ENCODE measurements at places on chromosomes 5 and 9.

DNA sequence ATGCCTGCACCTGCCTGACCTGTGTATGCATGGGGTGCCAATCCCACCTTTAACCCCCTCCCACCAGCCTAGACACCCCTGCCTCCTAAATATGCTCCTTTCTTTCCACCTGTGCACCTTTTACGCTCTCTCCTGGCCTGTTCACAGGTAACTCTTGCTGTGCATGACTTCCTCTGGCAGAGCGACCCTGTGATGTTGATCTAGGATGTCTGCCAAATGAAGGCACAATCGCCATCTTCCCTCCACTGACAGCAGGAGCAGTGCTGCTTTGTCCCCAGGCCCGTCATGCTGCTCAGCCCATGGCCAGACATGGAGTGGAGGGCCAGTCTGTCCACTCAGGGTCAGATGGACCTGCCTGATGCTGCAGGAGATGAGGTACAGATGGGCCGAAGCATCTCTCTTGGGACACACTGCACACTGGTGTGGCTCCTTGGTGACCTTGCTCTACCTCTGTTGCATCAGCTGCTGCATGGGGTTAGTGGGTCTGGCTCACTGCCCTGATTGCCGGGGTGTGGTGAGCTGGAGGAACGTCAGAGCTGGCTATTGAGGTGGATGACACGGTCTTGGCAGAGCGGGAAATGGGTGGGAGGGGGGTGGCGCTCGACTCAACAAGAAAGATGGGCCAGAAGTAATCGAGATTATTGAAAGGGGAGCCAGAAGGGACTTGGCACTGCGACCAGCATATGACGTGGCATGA, 101.7 kb upstream of the PITX1 start:
- H3K27ac ChIP-seq, result no peak overlapping the region
- no peak for ATAC-seq
- peaks cover 16% of the 10 kb centered on the region for H3K27me3 ChIP-seq
- H3K4me1 ChIP-seq, result peaks cover 3% of the 10 kb centered on the region
- H3K36me3 ChIP-seq, result no peaks in the 10 kb centered on the region

DNA sequence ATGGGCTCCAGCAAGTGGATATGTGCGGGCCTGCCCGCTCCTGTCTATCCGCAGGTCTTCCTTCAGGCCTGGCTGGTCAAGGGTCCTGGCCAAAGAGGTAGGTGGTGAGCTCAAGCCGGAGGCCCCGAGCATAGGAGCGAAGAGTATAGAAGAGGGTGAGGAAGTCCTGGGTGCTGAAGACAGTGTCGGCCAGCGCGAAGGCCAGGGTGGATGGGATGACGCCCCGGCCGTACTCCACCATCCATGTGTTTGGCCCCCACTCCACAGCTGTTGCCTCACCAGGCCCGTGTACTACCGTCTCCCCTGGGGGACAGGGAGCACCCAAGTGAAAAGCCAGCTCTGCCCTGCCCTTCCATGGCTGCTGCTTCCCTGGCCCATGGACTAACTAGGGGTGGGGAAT, 2.0 kb downstream of the SIGMAR1 start:
- H3K4me1 ChIP-seq, result peaks cover 19% of the 10 kb centered on the region
- H3K27me3 ChIP-seq, result peaks cover 2% of the 10 kb centered on the region
- H3K4me3 ChIP-seq, result peak overlapping the region; percentile 92
- no peak overlapping the region for H3K27ac ChIP-seq
- no peak for ATAC-seq

- H3K27ac ChIP-seq, result no peak overlapping the region
- ATAC-seq, result no peak
- H3K36me3 ChIP-seq, result no peaks in the 10 kb centered on the region
- H3K4me3 ChIP-seq, result no peak overlapping the region
These were observed 298.4 kb upstream of the IRX4 start for GRCh38 chr5:2181149-2181548.

DNA sequence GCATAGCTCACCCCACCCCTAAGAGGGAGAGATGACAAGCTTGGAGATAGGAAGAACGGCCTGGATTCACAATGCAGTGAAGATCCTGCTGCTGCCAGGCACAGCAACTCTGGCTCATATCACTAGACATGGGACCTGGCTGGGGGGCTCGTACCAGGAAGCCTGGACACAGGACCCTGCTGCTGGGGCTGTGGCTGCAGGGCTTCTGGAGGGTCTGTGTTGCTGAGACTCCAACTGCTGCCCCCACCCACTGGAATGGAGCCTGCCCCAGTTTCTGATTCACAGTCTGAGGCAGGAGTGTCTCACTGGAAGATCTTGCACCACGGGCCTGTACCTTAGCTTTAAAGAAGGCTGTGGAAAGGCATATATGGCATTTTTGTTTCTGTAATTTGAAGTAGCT, 31.0 kb upstream of the GLRX start:
- no peak for ATAC-seq
- no peaks in the 10 kb centered on the region for H3K36me3 ChIP-seq
- peaks cover 6% of the 10 kb centered on the region for H3K4me1 ChIP-seq
- no peaks in the 10 kb centered on the region for H3K27me3 ChIP-seq
- H3K27ac ChIP-seq, result no peak overlapping the region
- H3K4me3 ChIP-seq, result no peak overlapping the region

GRCh38 chr5:135503871-135504270, 31.9 kb downstream of the NEUROG1 start:
- H3K27ac ChIP-seq, result no peak overlapping the region
- no peak for ATAC-seq
- H3K36me3 ChIP-seq, result no peaks in the 10 kb centered on the region
- no peak overlapping the region for H3K4me3 ChIP-seq
- H3K4me1 ChIP-seq, result no peaks in the 10 kb centered on the region
- H3K27me3 ChIP-seq, result peaks cover 43% of the 10 kb centered on the region

GRCh38 chr9:84669288-84670137, at the start of gene NTRK2:
Gene NTRK2 (plus strand): TSS chr9:84669729. CDS start chr9:84670749, 1,020 bp downstream.
- ATAC-seq, result peak; percentile 50
- H3K27me3 ChIP-seq, result peaks cover 57% of the 10 kb centered on the region
- H3K4me3 ChIP-seq, result peak within 1 kb of the TSS; percentile 75
- H3K27ac ChIP-seq, result peak within 1 kb of the TSS; percentile 32
- H3K4me1 ChIP-seq, result no peaks in the 10 kb centered on the region

DNA sequence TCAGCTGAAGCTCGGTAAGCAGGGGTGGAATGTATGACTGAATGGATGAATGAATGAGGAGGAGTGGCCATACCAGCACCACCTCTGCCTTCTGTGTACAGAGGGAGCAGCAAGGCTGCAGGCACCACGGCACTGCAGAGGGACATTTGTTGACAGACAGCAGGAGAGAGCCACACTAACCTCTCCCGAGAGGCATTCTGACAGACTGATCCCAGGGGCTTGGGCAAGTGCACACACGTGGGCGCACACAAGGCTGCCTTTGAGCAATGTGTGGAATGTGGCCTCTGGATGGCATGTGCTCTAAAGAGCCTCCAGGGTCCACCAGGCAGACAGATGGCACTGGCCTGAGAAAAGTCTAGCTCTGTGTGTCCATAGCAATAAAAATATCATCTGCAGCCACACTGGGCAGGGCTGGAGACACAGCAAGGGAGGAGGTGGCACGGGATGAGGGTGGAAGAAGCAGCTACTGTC, 111.8 kb downstream of the ACTL7B start:
- no peak overlapping the region for H3K4me3 ChIP-seq
- no peak overlapping the region for H3K27ac ChIP-seq
- H3K4me1 ChIP-seq, result no peaks in the 10 kb centered on the region

- peaks cover 13% of the 10 kb centered on the region for H3K4me1 ChIP-seq
- H3K36me3 ChIP-seq, result peaks cover 5% of the 10 kb centered on the region
- H3K4me3 ChIP-seq, result peak overlapping the region; percentile 1
- H3K27ac ChIP-seq, result no peak overlapping the region
- peak; percentile 72 for ATAC-seq
- H3K27me3 ChIP-seq, result peaks cover 28% of the 10 kb centered on the region
These were observed 4.0 kb downstream of the CXXC5 start for GRCh38 chr5:139651853-139652787.

GRCh38 chr5:102668220-102668932, 86.7 kb upstream of the PAM start:
- H3K27me3 ChIP-seq, result peaks cover 10% of the 10 kb centered on the region
- H3K4me1 ChIP-seq, result no peaks in the 10 kb centered on the region
- no peak overlapping the region for H3K4me3 ChIP-seq
- no peak overlapping the region for H3K27ac ChIP-seq

GRCh38 chr5:163695830-163696578, 190.6 kb downstream of the MAT2B start:
- no peaks in the 10 kb centered on the region for H3K4me1 ChIP-seq
- no peak overlapping the region for H3K27ac ChIP-seq
- ATAC-seq, result peak; percentile 62
- H3K27me3 ChIP-seq, result peaks cover 3% of the 10 kb centered on the region
- H3K4me3 ChIP-seq, result no peak overlapping the region

DNA sequence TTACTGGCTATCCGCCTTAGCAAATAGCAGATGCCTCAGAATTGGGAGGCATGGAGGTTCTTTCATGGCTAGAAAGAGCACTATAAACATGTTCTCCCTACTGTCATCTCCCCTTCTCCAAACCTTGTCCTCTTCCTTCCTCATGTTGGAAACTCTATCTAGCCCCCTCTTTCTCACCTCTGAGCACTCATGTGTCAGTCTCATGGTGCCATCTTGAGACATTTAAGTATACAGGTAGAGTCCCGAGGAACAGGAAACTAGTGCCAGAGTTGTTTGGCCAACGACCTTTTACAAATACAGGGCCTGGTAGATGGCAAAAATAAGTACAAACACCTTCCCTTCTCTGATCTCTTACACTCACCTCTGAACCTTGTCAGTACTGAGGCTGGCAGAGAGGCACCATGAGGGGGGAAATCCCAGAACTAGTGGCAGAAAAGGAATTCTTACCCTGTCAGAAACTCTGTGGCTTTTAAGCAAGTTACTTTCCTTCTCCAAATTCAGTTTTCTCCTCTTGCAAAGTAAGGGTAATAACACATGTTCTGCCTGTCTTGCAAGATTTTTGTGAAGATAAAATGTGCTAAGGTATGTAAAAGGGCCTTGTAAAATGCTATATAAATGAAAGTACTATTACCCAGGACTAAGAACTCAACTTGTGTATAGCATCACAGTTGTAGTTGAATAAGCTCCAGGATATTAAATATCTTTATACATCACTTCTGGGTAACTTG, 94.1 kb upstream of the SNX2 start:
- H3K4me3 ChIP-seq, result no peak overlapping the region
- no peaks in the 10 kb centered on the region for H3K4me1 ChIP-seq
- peaks cover 17% of the 10 kb centered on the region for H3K27me3 ChIP-seq
- ATAC-seq, result no peak
